Fibroblast of skin of right quadriceps (primary cell): ENCODE measurements at places on chromosomes 6 and 20.

GRCh38 chr20:32495217-32495565, 89.9 kb downstream of the NOL4L start:
- no peak for DNase-seq

GRCh38 chr20:36606158-36607066, 833 bp downstream of the RAB5IF start:
- DNase-seq, result no peak

- DNase-seq, result no peak
These were observed 100.4 kb downstream of the PXDC1 start for GRCh38 chr6:3650959-3651697.

- DNase-seq, result no peak
These were observed 35.8 kb upstream of the PHACTR3 start for GRCh38 chr20:59568509-59569024.

- no peak for DNase-seq
These were observed 334.1 kb downstream of the BCKDHB start for GRCh38 chr6:80440496-80441115.

- no peak for DNase-seq
These were observed 75.9 kb downstream of the FRK start for GRCh38 chr6:115984809-115985208.

DNA sequence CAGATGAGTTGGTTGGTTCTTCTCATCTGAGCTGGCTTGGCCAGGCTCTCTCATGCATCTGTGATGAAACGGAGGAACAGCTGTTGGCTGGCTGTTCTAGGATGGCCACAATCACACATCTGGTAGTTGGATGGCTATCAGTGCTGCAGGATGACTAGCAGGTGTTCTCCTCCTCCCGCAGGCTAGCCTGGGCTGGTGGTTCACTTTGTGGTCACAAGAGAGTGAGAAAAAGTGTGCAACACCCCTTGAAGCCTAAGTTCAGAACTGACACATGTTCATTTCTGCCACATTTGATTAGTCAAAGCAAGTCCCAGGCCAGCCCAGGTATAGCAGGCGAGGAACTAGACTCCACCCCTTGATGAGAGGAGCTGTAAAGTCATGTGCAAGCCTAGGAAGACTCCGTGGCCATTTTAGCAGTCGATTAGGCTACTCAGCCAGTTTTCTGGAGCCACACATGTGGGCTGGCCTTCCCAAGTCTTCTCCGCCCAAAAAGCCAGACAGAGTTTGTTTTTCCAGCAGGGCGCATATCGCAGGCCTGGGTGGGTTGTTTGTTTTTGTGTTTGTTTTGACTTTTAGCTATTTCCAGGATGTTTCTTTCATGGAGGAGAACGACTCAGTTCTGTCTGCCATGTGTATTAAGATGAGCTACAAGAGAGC, 120.8 kb downstream of the ISM1 start:
- DNase-seq, result no peak

DNA sequence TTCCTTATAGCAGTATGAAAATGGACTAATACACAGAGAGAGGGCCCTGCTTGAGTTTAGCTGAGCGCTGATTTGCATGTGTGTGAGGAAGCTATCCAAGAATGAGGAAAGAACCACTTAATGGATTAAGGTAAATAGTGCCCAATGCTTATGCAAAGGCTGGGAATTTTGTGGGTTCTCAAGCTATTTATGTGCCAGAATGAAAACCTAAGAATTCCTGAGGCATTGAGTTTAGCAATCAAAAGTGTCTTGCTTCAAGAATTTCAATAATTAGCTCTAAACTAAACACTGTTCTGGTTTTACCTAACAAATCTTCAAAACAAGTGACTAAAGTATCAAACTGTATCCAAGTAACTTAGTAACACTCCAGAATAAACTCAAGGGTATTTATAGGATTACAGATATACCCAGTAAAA, 7.0 kb upstream of the OR14J1 start:
- no peak for DNase-seq

DNA sequence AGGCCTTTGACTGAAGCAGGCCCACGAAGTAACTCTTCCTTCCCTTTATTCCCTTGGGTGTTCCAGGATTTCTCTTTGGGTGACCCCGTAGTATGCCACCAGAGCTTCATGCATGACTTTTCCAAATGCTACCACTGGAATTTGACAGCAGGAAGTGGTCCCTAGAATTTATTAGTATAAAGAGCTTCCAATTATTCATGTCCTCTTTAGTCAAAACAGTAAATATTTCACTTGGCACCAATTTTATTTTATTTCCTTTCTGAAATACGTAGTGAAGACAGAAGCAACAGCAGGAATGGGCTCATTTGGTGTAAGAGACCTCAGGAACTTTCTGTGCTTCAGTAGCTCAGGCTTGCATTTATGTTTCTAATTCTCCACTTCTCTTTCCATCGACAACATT, 151.3 kb downstream of the LCA5 start:
- DNase-seq, result no peak

DNA sequence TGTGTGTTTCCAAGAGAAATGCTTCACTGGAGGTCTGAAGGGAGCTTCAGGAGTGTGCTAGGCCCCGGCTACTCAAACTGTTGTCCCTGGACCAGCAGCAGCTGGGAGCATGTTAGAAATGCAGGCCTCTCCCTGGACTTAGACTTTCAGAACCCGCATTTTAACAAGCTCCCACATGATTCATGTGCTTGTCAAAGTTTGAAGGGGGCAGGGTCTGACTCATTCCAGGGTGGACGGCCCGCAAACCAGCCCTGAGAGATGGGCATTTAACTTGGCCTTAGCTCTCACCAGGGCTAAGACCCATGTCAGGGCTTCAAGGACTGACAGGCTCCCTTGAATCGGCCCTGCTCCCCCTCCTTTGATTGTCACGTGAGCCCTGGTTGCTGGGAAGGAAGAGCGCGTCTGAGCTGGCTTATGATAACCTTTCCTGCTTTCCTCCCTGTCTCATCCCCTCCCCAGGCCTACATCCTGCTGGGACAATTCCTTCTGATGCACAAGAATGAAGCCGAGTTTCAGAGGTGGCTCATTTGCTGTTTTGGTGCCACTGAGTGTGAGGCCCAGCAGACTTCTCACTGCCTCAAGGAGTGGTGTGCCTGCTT, 35.5 kb downstream of the BANF2 start:
- DNase-seq, result peak; percentile 51

DNA sequence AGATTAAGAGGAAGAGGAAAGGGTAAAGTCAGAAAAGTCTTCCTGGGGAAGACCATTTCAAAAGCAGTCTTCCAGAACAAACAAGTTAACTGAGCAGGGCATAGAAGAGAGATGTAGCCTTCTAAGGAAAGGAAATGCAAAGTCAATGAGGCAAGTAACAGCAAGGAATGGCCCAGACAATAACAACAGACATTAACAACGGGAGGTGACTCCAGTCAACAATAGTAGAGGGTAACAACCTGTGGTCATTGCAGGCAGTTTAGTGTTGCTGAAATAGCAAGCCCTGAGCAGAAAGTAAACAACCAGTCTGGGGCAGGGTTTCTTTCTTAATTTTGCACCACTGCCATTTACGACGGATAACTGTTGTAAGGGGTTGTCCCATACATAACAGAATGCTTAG, 2.1 kb downstream of the MDN1 start:
- no peak for DNase-seq

GRCh38 chr20:32636283-32636682, 37.5 kb downstream of the C20orf203 start:
- DNase-seq, result peak; percentile 30

GRCh38 chr20:21105429-21106170, 558 bp downstream of the LINC00237 start:
- no peak for DNase-seq

- peak; percentile 84 for DNase-seq
These were observed 201.2 kb upstream of the SMLR1 start for GRCh38 chr6:130625825-130626527.

DNA sequence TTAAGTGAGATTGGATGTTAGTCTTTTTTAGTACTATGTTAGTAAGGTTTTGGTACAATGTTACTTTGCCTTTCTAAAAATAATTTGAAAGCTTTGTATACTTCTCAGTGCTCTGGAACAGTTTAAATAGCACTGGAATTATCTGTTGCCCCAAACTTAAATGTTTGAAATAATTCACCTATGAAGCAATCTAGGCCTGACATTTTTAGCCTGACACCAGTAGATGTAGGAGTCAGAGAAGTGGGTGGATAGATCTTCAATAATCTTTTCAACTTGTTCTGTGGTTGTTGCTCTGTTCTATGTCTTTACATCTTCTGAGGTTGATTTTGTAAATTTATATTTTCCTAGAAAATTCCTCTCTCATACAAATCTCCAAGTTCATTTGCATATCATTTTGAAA, 103.1 kb upstream of the ADGRF1 start:
- no peak for DNase-seq

DNA sequence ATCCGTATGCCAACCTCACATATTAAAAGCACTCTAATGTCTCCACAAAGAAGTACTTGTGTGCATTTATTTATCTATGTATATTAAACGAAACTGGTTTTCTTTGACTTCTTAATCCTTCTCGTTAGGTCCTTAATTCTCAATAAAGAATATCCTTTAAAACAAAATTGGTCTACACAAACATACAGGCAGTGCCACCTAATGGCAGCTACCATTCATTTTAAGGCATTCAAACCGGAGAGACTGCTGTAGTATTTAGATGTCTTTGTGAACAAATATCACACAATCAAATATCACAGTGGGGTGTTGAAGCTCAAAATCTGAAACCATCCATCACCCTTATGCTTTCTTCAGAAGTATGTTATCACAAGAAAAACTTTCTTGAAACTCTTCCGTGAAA, 96.6 kb upstream of the IRAK1BP1 start:
- no peak for DNase-seq

DNA sequence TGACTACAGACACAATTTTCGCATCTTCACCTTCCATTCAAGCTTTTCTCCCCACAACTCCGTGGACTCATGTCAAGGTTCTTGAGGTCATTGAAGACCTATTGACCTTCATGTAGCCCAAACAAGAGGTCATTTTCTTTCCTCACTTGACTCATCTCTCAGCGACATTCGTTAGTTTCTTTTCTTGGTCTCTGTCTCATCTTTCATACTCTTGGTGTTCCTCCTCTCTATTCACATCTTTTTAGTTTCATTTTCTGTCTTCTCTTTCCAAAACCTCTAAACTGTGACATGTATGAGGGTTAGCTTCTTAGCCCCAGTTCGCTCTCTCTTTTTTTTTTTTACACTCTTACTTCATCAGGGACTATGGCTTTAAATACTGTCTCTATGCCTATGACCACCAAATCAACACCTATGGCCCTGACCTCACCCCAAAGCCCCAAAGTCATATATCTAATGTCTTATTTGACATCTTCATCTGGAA, 128.6 kb upstream of the BACH2 start:
- DNase-seq, result no peak

DNA sequence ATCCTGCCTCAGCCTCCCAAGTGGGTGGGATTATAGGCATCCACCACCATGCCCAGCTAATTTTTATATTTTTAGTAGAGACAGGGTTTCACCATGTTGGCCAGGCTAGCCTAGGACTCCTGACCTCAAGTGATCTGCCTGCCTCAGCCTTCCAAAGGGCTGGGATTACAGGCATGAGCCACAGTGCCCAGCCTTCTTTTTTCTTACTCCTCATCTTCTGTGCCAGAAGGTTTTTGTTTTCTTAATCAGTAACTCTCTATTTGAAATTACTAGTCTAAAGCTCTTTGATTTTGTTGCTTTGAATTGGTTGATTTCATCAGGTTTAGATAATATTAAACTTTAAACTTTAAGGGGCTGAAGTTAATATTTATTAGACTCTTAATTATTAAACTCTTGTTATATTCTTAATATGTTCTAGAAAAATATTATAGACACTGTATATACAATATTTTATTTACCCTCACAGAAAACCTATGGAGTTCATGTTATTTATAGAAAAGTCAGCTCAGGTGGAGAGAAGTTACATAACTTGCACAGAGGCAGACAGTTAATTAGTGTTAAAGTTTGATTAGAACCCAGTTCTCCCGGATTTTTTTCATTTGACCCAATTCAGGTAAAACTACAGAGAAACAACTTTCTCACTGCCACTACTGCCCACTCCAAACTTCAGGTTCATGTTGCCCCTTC, 177.4 kb upstream of the SGK1 start:
- no peak for DNase-seq

DNA sequence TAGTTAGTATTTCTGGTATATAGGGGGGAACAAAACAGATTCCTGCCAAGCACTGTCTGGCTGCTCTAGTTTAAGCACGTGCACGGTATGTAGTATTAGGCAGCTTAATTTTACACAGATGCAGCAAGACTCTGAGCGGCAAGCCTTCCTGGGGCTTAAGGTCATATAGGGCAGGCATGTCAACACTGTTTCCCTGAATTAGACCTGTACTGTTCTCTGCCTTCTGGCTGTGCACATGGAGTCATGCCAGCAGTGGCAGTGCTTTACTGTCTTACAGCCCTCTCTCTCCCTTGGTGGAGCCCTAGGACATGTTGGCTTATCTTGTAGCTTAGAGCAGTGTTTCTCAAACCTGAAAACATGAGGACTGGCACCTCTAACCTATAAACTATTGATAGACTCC, 56.6 kb downstream of the PHF20 start:
- no peak for DNase-seq

GRCh38 chr6:64683682-64684081, 1023.3 kb downstream of the EYS start:
- no peak for DNase-seq

DNA sequence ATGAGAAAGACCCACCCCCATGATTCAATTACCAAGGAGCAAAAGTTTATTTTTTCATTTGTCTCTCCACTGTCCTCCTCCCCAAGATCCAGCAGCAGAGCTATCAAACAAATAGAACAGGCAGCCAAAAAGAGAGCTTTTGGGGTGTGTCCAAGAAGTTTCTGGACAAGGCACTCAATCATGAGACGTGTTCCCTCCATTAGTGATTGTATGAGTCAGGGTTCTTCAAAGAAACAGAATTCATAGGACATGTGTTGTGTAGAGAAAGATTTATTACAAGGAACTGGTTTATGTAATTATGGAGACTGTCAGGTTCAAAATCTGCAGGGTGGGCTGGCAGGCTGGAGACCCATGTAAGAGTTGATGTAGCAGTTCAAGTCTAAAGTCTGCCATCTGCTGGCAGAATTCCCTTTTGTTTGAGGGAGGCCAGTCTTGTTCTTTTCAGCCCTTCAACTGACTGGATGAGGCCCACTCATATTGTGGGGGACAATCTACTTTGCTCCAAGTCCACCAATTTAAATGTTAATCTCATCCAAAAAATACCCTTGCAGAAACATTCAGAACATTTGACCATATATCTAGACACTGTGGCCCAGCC, 248.1 kb upstream of the OPRM1 start:
- no peak for DNase-seq

DNA sequence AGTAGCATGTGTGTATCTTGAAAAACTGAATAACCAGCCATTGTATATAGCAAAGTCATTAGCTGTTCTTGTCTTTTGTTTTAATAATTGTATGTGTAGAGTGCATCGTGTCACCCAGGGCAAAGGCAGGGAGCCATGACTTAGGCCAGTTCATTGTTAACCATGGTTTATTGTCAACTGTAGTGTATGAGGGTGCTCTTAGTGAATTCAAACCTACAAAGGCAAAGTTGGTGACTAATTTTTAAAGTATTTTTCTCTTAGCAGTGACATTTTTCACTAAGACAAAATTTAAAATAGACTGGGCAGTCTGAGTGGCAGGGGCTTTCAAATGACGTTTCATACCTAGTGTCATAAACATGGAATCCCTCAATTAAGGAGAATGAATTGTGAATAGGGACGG, 79.0 kb downstream of the TULP4 start:
- no peak for DNase-seq
